SK-MEL-5 (cell line): ENCODE measurements at places on chromosomes 7 and 10. TPM values are rescaled to one million over a fixed set of nuclear protein-coding genes. Genes with fewer than 3 reads are reported as not detected.

GRCh38 chr7:112411186-112411795 lies 39.0 kb upstream of the IFRD1 start:
- peak; percentile 68 for DNase-seq

NPFFR1 gene
- total RNA-seq = not detected in 2 replicates

DNA sequence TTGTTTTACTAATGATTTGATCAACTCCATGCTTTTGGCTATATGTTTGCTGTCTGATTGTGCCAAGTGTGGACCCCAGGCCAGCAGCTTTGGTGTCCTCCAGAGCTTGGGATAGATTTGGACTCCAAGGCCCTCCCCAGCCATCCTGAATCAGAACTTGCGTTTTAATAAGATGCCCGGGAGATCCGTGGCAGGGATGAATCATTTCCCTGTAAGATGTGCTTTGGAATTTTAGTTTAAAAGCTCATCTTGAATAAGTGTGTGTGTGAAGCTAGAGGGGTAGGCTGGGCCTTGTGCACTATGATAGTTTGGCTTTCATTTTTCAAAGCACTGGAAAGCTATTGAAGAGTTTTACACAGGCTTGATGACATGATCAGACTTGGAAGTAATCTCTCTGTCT lies 66.2 kb upstream of the SDK1 start:
- no peak for DNase-seq

CALHM2 gene
- not detected in 2 replicates for total RNA-seq

HMX3 gene
- total RNA-seq = 0.32 and 1.6 TPM in 2 replicates

KIAA1549 gene
- total RNA-seq = 2.7 and 3.0 TPM in 2 replicates

- DNase-seq = no peak
Measured at GRCh38 chr10:90969121-90969534, 48.2 kb upstream of the ANKRD1 start.

DNA sequence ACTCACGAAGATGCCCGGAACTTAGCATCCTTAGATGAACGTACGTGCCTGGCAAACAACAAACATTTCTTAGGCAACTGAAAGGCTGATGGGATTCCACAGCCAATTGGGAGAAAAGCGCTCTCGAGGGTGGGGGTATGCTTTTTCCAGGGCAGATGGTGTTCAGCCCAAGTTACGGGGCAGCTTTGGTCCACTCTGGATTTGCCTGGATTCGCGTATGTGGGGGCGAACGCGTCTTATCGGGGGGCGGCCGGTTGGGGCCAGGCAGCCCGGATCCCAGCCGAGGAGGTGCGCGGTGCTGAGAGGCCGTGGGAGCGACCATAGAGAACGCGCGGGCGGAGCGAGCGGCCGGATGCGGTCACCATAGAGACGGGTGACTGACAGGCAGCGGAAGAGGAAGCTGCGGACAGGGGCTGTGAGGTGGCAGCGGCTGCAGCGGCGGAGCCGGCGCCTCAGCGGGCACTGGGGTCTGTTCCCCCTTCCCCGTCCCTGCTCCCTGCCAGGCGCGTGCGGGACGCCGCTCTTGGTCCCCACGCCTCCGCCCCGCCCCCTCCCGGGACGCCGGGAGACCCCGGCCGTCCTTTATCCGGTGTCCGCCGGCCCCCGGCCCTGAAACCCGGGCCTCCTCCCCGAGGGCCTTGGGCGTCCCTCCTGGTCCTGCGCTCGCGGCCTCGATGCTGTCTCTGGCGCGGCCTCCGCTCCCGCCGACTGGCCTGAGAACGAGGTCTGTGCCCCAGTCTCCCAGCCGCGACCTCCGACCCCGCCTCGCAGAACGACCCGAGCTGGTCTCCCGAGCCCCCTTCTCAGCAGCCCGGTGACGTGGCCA lies at the start of gene CHPF2:
CHPF2 (plus strand) TSS at position 393 of the 826 bp plus-strand sequence. CDS start 1,529 bp downstream, outside the sequence.
- peak; percentile 90 for DNase-seq

GRCh38 chr10:112446055-112446854 lies 459 bp downstream of the ZDHHC6 start:
- no peak for DNase-seq

DNA sequence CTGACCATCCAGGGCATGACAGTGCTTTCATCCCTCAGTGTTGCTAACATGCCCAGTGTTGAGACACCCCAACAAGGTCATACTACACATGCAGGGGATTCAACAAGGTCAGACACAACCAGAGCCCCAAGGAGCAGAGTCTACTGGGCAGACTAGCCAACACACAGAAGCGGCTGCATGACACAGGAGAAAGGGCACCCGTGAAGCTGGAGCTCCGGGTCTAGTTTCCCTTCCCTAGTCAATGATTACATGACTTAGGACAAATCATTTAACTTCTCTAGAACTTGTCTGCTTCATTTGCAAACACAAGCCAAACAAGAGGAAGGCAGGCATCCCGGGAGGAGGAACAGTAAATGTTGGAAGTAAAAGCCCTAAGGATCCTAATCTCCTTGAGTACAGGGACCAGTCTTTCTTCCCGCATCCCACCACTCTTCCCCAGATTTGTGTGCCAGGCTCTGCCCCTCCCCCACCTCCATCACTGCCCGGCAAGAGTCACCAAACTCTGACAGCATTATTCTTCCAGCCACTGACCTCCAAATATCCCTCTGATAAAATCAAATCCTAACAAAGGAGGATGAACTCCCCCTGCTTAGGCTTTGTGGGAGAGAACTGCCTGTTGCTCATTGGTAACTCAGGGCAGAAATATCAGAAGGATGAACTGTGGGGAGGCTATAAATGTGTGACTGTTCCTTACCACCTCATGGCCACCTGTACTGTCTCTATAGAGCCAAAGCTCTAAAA lies 104.3 kb downstream of the KCNMA1 start:
- DNase-seq = no peak

DNA sequence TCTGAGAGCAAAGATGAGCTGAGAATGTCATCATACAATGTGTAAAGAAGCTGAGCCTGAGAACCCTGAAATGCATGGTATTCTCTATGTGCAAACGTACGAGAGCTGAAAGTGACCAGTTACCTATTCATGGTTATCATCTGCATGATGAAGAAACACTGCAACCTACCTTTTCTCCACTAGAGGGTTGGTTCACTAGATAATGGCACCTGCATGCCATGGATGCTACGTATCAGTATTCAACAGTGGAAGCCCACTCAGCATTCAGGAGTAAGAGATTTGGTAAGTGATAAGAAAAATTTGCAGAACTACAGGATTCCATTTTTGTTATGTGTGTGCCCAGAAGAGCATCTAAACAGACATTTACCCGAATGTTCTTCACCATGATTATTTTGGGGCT lies 145.4 kb downstream of the PTPRN2 start:
- peak; percentile 41 for DNase-seq

HOXA6 gene
- 1.5 and 1.9 TPM in 2 replicates for total RNA-seq

- no peak for DNase-seq
Measured at GRCh38 chr10:112177247-112177646, 6.3 kb downstream of the GPAM start.

DNA sequence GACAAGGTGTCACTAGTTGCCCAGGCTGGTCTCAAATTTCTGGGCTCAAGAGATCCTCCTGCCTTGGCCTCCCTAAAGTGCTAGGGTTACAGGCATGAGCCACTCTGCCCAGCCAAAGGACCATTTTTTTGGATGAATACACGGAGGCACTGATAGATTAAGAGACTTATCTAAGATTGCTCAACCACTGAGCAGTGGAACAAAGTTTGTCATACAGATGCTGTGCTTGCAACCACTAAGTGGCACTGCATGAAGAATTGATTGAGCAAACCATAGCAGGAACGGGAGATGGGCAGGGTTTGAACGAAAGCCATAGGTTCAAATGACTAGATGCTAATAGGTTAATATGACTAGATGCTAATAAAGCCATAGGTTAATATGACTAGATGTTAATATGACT lies 61.1 kb downstream of the EBLN1 start:
- DNase-seq = no peak

GRCh38 chr7:84123965-84124547 lies 70.5 kb downstream of the SEMA3A start:
- peak; percentile 59 for DNase-seq

GRCh38 chr7:26182283-26182682 lies 18.3 kb downstream of the HNRNPA2B1 start:
- DNase-seq = no peak

PPP1R3A gene
- not detected in 2 replicates for total RNA-seq

ADAM22 gene
- 4.6 and 5.2 TPM in 2 replicates for total RNA-seq

GRCh38 chr7:94188350-94188749 lies 184.2 kb upstream of the BET1 start:
- no peak for DNase-seq

DNA sequence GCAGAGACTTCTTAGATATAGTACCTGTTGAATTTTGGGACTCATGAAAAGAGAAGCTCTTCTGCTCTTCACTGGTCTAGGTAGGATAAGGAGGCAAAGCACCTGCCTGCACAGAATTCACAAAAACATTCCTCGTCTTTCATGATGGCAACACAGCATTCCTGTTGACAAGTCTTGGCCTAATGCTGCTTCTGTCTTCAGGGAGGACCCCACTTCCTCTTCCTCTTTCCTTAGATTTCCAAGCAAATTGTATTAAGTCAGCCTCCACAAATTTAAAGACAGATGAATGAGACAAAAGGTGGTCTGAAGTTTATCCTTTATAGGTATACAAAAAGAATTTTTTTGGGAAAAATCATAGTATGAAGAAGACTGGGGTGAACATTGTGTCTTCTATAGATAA lies 64.9 kb downstream of the DNAJB9 start:
- no peak for DNase-seq

- DNase-seq = no peak
Measured at GRCh38 chr10:13969792-13970140, 361.0 kb downstream of the FRMD4A start.

GRCh38 chr10:87531908-87532622 lies 27.4 kb downstream of the MINPP1 start:
- DNase-seq = peak; percentile 95

ZNF503 gene
- 1.4 and 1.6 TPM in 2 replicates for total RNA-seq

DNA sequence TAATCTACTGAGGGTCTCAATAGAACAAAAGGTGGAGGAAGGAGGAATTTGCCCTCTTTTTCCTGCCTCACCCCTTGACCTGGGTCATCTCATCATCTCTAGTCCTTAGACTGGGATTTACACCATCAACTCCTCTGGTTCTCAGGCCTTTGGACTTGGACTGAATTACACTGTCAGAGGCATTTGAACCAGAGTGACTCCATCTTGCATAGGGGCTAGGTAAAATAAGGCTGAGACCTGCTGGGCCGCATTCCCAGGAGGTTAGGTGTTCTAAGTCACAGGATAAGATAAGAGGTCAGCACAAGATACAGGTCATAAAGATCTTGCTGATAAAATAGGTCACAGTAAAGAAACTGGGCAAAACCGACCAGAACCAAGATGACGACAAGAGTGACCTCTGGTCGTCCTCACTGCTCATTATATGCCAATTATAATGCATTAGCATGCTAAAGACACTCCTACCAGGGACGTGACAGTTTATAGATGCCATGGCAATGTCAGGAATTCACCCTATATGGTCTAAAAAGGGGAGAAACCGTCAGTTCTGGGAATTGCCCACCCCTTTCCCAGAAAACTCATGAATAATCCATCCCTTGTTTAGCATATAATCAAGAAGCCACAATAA lies 84.0 kb downstream of the C1GALT1 start:
- no peak for DNase-seq

DNA sequence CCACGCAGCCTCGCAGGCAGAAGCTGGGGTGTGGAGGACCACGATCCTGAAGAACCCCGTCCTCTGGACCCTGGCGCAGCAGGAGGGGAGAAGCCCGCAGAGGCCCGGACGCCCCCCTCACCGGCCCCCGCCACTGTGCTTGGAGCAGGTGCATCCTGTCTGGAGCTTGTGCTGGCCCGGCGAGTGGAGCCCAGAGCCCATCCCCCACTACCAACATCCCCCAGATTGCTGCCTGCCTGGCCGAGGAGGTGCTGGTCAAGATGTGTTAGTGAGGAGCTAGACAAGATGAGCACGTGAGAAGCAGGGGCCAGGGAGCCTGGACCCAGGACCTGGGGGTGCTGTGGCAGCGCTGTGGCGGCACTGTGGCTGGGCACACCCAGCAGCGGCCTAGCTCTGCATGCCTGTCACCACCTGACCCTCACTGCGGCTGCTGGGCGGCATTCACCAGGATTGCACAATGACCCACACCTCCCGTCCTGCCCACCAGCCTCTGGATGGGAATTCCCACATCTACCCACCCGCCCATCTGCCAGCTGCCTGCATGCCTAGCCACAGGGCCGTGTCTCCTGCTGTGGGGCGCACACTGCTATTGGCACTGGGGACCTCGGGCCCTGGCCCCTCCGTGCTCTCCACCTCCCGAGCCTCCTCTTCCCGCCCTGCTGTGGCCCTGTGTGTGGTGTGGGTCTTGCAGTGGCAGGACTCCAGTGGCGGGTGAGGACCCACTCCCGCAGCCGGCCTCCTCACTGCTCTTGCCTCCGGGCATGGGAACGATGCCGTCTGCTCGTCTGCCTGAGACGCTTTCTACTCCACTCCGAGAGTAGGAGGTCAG lies 11.8 kb downstream of the GPR146 start:
- DNase-seq = no peak

AGR2 gene
- total RNA-seq = not detected in 2 replicates
